ENCODE measurements at places on chromosomes 6 and 20.

DNA sequence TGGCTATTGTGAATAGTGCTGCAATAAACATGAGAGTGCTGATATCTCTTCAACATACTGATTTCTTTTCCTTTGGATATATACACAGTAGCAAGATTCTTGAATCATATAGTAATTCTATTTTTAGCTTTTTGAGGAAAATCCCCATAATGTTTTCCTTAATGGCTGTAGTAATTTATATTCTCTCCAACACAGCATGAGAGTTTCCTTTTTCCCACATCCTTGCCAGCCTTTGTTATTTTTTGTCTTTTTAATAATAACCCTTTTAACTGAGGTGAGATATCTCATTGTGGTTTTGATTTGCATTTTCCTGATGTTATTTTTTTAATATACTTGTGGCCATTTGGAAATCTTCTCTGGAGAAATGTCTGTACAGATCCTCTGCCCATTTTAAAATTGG is 132.6 kb downstream of the PRL start:
- DNase-seq, result no peak

DNA sequence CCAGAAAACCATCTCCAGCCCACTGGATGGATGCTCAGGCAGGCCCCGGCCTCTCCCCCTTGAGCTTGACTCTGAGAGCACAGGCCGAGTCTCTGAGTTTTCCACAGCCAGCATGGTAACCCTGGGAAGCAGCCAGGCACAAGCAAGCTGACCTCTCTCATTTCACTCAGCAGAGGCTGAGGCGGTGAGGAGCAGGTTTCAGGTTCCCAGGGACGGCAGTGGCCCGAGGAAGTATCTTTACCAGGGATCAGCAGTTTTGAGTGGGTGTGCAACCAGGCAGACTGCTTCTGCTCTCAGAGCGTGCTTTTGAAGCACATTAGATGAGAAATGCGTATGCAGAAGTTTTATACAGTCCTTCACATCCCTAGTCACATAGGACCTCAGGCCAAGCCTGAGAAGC is 12.6 kb downstream of the HCK start:
- no peak for DNase-seq

- DNase-seq, result no peak
Measured at GRCh38 chr20:59300333-59301081, at the start of gene EDN3. TSS of gene EDN3 (plus strand) at chr20:59300611. CDS start at chr20:59300813, 202 bp downstream.

GRCh38 chr6:52534966-52535390 is 41.9 kb downstream of the TRAM2 start:
- no peak for DNase-seq

DNA sequence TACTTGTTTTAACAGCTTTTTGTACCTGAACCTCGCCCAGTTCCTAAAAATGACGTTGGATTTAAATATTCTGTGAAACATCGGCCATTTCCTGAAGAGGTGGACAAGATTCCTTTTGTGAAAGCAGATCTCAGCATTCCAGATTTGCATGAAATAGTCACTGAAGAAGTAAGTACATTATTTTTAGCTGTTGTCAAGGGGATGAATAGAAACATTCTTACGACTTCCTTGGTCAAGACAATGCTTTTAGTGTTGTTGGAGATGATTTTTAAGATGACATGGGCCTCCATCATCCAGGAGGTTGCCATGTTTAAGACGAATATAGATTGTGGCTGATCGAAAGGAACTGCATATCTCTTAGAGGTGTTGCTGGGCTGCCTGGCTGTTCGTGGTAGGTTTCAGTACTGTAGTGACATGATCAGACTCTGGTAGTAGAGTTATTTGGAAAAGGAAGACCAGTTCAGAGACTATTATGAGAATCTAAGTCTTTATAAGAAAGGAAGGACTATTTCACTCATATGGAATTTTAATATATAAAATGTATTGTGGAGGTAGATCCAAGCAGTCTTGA is 29.9 kb upstream of the ADIG start:
- DNase-seq, result no peak

- no peak for DNase-seq
Measured at GRCh38 chr6:105995391-105995865, 90.7 kb upstream of the PRDM1 start.

DNA sequence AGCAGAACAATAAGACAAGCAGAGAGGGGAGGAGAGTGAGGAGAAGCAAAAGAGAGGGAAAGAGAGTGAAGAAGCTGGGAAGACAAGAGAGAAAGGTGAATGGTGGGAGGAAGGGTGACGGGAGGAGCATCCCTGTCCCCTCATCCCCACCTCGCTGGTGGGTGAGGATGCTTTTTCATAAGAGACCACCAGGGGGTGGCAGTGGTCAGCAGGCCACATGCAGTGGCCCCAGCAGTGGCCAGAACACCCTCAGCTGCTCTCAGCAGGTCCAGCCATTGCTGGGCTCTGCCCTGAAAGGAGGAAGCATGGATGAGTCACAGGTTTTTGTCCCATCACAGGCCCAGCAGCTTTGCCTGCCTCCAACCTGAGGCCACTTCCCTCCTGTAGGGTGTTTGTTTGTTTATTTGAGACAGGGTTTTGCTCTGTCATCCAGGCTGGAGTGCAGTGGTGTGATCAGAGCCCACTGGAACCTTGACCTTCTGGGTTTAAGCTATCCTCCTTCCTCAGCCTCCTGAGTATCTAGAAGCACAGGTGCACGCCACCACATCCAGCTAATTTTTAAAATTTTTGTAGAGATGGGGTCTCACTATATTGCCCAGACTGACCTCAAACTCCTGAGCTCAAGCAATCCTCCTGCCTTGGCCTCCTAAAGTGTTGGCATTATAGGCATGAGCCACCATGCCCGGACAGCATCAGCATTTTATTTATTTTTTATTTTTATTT is 24.0 kb downstream of the FGD2 start:
- DNase-seq, result no peak

- no peak for DNase-seq
Measured at GRCh38 chr20:7935027-7935551, 5.2 kb downstream of the HAO1 start.

DNA sequence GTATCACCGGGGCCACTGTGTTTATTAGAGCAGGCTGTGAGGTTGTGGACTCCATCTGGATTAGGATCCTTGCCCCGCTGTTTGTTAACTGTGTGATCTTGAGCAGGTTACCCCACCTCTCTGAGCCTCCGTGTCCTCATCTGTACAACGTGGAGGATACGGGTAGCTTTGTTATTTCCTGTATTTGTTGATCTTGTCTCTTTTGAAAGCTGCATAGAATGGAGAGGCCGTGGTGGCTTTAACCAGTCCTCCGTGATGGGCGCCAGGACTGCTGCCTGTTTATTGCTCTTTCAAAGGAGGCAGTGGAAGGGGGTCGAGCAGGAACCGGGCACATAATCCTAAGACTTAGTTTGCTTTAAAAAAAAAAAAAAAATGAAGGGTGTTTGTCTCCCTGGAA is 22.9 kb downstream of the BCAS4 start:
- DNase-seq, result no peak

DNA sequence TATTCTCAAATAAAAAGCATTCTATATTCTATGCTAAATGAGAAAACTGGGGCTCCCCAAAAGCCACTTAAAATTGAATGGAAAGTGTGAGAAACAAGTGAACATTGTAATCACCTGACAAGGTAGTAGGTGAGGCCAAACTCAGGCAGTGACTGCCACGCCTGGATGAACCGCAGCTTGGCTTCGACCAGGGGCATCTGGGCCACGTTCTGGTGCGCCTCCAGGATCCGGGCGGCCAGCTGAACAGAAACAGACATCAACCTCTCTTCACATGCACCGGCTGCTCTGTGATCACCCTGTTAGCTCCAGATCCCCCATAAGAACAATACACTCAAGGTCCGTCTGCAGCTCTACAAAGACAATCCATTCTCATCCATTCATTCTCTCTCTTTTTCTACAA is 30.1 kb upstream of the LRRN4 start:
- no peak for DNase-seq

DNA sequence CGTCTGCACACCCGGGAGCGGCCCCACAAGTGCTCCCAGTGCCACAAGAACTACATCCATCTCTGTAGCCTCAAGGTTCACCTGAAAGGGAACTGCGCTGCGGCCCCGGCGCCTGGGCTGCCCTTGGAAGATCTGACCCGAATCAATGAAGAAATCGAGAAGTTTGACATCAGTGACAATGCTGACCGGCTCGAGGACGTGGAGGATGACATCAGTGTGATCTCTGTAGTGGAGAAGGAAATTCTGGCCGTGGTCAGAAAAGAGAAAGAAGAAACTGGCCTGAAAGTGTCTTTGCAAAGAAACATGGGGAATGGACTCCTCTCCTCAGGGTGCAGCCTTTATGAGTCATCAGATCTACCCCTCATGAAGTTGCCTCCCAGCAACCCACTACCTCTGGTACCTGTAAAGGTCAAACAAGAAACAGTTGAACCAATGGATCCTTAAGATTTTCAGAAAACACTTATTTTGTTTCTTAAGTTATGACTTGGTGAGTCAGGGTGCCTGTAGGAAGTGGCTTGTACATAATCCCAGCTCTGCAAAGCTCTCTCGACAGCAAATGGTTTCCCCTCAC is 21.0 kb downstream of the PRDM1 start:
- no peak for DNase-seq

- no peak for DNase-seq
Measured at GRCh38 chr6:83474309-83474708, 38.0 kb upstream of the PRSS35 start.

- DNase-seq, result no peak
Measured at GRCh38 chr20:24560571-24561491, 91.4 kb downstream of the SYNDIG1 start.

DNA sequence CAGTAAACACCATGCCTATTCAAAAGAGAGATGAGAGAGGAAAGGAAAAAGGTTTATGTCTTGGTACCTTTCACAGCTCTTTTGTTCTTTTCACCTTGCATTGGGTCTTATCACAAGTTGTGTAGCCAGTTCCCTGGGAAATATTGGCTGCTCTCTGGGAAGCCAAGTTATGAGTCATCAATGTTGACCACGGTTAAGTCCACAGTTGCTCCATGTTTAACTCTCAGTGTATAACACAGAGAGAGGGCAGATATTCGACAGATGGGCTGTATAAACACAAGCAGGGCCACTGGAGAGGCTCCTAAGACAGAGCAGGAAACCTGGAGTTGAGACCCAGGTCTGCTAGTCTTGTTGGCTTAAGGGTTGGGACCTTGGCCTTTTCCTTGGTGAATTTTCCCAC is 718.6 kb downstream of the QKI start:
- no peak for DNase-seq

DNA sequence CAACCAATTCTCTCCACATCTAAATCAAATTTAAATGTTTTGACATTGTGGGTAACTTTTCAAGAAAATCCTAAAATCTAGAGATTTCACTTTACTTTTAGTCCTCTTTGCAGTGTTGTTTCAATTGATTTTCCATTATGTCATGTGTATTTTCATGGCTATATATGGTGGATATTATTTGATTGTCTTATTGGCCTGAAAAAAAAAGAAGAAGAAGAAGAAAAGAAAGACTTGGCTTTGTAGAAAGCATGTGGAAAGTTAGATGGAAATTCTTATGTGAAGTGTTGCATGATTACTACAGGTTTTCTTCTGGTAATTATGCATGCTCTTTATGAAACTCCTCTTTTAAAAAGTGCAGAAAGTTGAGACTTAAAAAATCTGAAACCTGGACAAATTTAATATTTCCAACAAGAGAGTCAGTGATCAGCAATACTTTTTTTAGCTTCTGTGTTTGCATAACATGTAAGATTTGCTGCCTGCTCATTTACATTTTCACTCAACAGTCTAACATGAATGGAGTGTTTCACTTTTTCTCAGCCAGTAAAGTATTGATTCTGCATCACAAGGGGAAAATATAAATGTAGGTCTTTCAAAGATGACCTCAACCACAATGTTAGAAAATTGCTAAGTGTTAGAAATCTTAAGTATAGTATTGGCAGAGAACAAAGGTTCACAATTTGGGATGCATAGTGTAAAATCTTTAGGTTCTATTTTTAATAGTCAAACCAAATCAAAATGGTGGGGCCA is 438.7 kb downstream of the BCKDHB start:
- no peak for DNase-seq

DNA sequence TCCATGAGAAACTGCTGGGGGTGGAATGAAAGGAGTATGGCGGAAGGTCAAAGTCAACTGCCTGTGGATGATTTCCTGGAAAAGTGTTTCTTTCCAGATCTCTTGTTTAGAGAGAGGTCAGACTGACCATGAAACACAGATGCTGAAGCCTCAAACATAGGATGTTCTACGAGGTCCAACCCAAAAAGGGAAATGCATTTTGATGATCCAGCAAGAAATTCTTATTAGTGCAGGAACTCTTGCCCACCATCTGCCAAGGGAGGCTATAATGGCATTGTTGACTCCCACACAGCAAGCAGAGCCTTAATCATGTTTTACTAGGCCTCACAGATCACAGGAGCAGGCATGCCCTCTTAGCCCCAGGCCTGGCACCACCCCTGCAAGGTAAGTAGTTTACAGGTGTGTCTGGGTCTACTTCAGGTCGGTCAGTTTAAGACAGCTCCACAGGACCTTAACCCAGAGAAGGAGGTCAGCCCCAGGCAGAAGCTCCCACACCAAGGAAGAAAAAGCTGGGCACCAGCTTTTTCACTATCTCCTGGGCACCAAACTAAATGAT is 67.6 kb upstream of the CNKSR3 start:
- no peak for DNase-seq

- no peak for DNase-seq
Measured at GRCh38 chr6:43786664-43787329, 16.8 kb downstream of the VEGFA start.

- DNase-seq, result no peak
Measured at GRCh38 chr20:42556575-42556974, 633.1 kb downstream of the PTPRT start.
